Trophoblast cell (in vitro differentiated cells and primary cell): ENCODE measurements at places on chromosomes 7 and 10.

DNA sequence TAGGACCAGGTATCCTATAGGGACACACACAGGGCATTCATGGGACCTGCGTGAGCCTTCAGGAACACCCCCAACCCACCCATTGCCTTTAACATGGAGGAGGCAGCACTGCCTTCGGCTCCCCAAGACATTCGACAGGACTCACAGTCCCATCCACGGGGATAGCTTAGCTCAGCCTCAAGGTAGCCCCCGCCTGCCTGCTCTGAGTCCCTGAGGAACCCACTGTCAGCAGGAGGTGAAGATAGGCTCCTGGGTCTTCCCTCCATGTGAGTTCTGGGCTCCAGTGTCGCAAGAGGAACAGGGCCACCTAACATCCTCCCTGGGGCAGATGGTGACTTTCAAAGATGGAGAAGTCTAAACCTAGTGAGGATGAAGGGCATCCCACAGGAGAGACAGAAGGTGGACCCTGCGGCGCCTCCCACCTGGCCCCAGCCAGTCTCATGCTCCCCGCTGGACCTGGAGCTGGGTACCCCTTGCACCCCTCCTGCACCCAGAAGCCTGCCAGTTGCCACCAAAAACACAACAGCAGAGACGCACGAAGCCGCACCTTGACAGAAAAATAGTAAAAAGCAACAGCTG lies 4.9 kb upstream of the ADIRF start:
- DNase-seq: no peak

DNA sequence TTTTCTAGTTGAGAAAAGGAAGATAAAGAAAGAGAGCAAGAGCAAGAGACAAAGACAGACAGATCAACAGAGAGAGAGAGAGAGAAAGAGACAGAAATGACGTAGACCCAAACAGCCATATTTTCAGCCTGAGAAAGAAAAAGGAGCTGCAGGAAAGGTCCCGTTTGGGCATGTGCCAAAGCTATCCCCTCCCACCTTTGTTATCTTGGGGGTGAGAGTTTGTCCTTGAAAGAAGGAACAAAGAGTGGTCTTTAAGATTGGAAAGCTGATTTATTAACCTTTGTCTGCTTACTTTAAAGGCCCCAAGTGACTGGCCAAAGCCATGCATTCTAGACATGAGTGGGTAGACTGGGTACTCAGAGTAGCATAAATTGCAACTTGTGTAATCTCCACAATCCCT lies 98.2 kb downstream of the AOAH start:
- DNase-seq: no peak

DNA sequence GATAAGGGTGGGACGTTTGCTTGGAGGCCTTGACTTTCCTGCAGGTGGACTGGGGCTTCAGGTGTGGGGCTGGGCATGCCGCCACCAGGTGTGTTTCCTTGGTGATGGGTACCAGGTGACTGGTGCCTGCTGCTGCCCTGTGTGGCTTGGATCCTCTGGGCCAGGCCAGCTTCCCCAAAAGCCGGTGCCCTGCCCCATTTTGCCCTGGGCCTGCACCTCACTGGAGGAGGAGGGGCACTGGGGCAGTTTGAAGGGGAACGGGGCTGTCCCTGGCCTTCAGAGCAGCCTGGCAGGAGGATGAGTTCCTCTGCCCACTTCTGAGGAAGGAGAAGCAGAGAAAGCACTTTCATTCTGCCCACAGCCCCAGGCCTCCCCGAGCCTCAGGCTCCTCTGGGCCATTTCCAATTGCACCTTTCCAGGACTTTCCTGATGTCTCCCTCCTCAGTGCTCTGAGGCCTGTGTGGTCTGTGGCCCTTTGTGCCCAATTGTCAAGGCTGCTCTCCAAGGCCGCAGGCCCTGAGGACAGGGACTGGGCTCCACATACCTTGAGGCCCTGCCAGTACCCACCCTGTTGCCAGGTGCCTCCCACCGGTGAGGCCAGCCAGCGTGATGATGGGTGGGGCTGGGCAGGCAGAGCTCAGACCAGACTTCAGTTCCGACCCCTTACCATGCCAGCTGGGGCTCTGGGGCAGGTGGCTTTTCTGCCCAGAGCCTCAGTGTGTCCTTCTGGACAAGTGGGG lies 25.3 kb upstream of the SMARCD3 start:
- no peak for DNase-seq

DNA sequence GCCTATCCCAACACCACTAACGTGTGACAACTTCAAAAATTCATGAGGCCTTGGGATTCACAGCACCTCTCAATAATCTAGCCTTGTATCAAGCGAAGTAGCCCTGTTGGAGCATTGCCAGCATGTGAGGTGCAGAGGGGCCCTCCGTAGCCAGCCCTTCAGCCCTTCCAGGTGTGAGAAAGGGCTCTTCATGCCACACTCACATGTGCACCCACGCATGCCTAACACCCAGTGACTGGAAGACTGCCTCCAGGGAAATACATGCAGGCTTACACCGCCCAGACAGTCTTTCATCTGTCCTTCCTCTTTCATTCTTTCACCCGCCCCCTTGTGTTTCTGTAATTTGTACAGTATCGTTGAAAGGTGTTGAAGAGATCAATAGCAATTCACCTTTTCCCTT lies 26.1 kb downstream of the LRRC4 start:
- no peak for DNase-seq

DNA sequence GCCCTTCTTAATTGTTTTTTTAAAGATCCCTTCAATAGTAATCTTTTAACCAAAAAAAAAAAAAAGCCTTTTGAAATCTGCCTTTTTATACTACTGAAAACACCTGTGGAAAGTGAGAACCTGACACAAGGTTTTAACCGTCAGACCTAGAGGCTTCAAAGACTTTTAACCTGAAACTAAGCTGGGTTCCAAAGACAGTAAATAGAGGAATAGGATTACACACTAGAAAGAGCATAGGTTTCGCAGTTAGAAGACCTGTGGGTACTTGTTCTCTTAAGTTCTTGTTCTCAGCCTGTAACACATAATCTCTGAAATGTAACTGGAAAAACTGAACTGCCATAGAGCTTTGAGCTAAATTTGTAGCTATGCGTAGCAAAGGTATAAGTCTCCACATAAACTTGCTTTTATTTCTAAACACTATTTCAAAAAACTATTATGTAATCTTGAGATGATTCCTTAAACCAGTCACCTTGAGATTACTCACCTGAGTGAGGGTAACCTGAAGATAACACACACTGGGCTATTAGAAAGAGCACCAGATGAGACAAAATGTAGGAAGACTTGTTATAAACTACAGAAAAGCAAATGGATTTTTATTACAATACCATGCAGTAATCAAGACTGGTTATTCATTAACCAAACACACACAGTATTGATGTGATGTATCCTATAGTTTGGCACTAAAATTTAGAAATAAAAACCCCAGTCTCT lies 196.6 kb upstream of the FRMD4A start:
- no peak for DNase-seq

GRCh38 chr7:92723205-92723604 lies 113.2 kb downstream of the CDK6 start:
- no peak for DNase-seq
